ENCODE measurements at places on chromosomes 12 and 14.

DNA sequence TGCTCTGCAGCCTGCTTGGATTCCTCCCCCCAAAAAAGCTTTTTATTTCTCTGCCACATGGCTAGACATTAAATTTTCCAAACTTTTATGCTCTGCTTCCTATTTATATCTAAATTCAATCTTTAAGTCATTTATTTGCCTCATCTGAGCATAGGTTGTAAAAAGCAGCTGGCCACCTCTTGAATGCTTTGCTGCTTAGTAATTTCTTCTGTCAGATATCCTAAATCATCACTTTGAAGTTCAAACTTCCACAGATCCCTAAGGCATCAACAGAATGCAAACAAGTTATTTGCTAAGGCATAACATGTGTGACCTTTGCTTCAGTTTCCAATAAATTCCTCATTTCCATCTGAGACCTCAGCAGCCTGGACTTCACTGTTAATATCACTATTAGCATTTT is 209.6 kb downstream of the FSCB start:
- DNase-seq: no peak

GRCh38 chr14:104559804-104560585 is 19.6 kb upstream of the C14orf180 start:
- DNase-seq: no peak

GRCh38 chr12:3308609-3309008 is 182.4 kb upstream of the PRMT8 start:
- DNase-seq: no peak

- no peak for DNase-seq
These were observed 476.9 kb downstream of the LRIG3 start for GRCh38 chr12:58443273-58443980.

DNA sequence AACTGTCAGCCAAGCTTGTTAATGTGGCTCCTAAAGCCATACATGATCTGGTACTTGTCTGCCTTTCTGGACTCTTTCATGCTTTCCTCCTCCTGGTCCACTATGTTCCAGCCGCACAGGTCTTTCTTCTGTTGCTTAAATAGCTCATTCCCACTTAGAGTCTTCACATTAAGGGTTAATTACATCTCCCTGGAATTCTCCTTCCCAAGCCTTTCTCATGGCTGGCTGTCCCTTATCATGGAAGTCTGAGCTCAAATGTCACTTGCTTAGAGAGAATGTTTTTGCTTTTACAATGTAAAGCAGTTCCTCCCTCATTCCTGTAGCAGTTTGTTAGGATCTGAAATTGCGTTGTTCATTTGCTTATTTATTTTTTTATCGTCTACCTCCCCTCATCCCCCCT is 199.6 kb downstream of the TRHDE start:
- DNase-seq: no peak

- peak; percentile 52 for DNase-seq
These were observed 3.6 kb downstream of the TNS2 start for GRCh38 chr12:53053218-53054111.

GRCh38 chr12:118694128-118694775 is 287.1 kb upstream of the SRRM4 start:
- DNase-seq: no peak

- no peak for DNase-seq
These were observed 210.7 kb upstream of the ATP2B1 start for GRCh38 chr12:89919241-89919906.

DNA sequence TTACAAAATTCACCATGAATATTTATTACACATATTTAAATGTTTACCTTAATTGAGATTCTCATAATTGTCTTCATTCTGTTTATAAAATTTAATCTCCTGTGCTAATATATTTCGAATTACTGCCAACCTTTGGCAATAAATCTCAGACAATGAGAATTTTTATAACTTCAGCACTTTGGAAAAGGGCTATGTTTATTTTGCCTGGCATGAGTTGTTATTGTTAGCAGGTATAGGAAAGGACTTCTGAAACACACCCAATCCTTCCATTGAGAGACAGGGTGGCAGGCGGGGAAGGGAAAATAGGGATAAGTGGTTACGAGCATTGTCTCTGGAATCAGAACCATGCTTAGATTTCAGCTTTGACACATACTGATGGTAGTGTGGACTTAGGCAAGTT is 12.1 kb upstream of the MSRB3 start:
- DNase-seq: no peak

- no peak for DNase-seq
These were observed 127.5 kb downstream of the AACS start for GRCh38 chr12:125192690-125193221.

DNA sequence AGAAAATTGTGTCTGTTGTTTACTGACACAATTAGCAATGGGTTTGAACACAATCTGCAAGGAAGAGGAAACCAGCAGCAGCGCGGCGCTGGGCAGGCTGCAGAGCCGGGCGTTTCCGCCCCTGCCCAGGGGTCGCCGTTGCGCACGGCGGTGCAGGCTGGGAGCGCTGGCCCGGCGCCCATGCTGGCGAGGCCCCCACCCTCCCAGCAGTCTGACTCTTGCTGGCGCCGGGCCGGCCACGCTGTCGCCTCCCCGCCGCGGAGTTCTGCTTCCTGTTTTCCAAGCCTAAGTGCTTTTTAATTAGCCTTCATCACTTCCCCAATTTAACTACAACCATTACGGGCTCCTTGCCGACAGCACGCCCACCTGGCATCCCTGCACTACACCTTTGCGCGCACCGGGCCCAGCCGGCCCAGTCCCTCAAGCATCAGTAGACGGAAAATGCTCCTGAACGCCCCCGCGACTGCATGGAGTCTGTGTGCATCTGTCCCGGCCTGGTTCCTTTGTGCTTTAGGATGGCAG is 212.1 kb downstream of the GXYLT1 start:
- no peak for DNase-seq

DNA sequence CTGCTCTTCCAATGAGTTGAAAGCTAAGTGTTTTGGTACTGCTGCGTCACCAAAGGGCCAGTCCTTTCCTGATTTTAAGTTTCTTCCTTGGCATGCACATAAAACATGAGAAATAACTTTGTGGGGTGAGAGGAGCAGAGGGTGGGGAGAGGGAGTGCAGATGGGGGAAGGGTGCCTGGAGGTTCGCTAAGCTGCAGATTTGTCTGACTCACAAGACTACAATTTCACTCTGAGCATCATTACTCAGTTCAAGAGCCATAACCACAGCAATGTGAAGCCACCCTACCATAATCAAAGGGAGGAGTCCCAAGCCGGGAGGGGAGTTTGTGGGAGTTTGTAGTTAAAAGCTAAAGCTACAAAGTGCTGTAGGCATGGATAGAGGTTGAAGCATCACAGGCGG is 136.1 kb downstream of the ANO2 start:
- DNase-seq: no peak

DNA sequence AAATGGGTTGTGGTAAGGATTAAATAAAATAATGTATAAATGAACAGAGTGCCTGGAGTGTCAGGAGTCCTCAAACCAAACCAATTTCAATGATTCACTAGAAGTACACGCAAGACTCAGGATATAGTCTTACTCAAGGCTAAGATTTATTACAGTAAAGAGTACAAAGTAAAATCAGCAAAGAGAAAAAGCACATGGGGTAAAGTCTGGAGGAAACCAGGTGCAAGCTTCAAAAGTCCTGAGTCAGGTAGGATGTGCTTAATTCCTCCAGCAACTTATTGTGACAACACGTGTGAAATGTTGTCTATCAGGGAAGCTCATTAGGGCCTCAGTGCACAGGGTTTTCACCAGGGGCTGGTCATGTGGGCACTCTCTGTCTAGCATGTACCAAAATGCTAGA is 105.8 kb upstream of the NAP1L1 start:
- DNase-seq: no peak

GRCh38 chr14:37122288-37122687 is 50.1 kb downstream of the SLC25A21 start:
- DNase-seq: no peak

DNA sequence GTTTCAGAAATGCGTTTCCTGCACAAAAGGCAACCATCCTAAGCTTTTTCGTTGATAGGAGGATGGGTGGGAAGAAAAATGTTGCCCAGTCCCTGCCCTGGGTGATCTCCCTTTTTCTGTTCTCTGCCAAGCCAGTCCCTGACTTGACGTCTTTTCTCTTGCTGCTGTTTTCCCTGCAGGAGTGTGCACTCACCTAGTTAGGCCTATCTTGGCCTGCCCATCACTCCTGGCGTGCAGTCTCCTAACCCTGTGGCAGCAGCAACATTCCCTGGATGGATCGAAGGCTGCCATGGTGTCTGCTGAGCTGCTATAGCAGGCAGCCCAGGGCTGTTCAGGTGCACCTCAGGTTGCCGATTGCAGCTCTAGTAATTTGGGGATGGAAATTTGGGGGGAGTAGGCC is 1.2 kb downstream of the UNC119B start:
- DNase-seq: no peak

DNA sequence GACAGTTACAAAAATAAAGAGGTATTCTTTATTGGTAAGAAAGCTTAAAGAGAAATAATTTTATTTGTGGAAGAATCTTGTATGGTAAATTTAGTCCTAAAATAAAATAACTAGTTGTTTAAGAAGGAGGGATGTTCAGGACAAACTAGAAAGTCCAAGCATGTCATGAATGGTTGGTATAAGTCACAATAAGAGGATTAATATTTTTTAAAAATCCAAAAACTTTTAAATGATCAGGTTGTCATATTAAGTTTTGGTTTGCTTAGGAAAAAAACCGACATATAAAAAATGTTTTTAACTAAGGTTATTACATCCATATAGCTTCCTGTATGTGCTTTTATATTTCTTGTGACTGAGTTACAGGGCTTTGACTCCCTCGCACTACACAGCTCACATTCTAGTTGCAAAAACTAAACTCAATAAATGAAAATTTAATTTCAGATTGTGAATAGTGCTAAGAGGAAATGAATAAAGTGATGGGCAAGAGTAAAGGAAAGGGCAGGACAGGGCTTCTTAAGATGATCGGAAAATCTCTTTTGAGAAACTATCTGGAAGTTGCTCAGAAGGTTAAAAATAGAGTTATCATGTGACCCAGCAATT is 80.7 kb upstream of the METAP2 start:
- DNase-seq: no peak

DNA sequence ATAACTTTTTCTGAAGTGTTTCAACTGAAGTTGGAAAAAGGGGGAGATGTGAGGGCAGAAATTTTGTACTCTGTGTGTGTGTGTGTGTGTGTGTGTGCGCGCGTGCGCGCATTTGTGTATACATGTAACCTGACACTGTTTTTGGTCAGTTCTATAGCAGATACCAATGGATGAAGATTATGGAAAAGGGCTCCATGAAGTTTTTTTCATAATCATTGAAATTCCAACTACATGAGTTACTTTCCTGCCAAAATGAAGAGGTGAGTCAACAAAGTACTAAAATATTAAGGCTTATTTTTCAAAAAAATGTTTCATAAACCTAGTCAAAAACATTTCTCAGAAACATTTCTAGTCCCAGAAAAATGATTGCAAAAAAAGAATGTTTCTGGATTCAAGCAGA is 25.7 kb upstream of the CERS5 start:
- DNase-seq: no peak

DNA sequence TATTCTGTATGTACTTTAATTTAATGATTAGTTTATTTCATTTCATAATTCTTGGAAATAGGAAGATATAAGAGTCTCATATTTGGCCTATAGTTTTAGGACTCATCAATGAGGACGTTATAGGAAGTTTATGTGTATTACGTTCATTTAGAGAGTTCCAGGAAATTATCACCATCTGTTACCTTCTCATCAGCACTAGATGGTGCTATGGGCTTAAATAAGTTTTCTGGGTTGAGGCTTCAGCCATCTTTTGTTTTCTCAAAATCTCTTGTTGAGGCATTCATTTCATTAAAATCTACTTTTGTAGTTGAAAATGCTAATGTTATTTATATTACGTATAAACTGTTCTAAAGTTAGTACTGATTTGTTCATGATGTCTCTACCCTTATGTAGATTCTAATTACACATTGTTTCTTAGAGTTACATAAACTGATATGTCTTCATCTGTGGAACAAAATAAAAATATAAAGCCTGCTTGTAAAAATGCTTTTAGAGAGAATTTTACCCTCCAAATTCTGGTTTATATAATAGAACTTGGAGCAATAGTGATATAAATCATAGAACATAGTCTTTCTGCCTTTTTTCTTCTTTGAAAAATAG is 89.2 kb downstream of the CFAP54 start:
- DNase-seq: peak; percentile 68

DNA sequence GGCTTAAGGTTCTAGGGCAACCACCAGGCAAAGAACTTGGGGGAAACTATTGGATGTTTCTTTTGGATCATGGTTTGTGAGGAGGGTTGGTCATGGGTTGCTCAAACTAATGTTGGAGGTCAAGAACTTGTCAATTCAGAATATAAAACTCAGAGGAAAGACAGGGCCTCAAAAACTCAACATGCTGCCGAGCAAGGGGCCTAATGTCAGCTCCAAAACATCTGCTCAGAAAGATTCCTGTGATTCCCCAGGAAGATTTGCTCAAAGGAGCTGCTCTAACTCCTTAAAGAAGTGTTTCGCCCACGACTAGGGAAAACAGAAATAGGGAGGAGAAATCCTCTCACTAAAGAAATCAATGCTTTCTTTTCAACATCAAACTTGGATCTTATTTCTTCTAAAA is 3.7 kb upstream of the IGF1 start:
- DNase-seq: no peak

GRCh38 chr12:104136577-104136976 is 1.4 kb downstream of the NFYB start:
- DNase-seq: no peak

- no peak for DNase-seq
These were observed 27.0 kb downstream of the GPR135 start for GRCh38 chr14:59438195-59438647.

- DNase-seq: no peak
These were observed 367 bp downstream of the GALNT16 start for GRCh38 chr14:69260190-69260860.

GRCh38 chr12:47102406-47102805 is 22.6 kb upstream of the AMIGO2 start:
- DNase-seq: no peak

DNA sequence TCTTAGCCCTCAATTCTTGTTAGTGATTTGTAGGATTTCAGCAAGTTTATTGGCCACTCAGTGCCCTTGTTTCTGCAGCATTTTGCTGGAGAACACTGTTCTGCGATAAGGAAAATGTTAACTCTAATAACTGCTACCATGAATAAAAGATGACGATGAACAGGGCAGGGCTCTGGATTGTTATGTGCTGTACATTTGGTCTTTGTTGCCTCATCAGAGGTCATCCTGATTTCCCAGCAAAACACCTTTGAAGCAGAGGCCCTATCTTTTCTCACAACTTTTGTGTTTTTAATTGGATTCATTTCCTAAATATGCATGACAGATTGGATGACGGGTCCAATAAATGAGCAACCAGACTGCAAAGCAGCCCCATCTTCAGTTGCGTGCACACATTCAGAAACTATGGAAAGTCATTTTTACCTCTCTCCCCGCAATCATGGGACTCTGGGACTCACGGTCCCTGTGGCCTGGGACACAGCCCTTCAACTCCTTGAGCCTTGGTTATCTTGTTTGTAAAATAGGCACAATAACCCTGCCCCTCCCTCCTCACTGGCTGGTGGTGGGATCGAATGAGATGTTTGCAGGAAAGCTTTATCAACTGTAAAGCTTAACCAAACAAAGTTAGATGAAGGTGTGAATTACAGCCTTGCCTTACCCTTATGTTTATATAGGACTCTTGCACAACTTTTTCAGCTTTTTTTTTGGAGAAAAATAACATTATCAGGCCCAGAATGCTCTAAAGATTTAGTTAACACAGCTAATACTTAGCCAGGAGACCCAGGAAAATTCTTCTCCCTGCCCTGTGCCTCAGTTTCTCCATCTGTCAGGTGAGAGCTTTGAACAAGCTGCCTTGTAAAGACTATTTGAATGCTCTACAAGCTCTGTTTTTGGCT is 45.4 kb downstream of the RPH3A start:
- no peak for DNase-seq

- no peak for DNase-seq
These were observed 69.9 kb downstream of the RPS29 start for GRCh38 chr14:49516286-49516685.
